ENCODE measurements at places on chromosomes 4 and X. TPM values are rescaled to one million over a fixed set of nuclear protein-coding genes. Genes with fewer than 3 reads are reported as not detected.
A peak's percentile ranks its signal among the peaks of the same experiment; 100 is the strongest.

DNA sequence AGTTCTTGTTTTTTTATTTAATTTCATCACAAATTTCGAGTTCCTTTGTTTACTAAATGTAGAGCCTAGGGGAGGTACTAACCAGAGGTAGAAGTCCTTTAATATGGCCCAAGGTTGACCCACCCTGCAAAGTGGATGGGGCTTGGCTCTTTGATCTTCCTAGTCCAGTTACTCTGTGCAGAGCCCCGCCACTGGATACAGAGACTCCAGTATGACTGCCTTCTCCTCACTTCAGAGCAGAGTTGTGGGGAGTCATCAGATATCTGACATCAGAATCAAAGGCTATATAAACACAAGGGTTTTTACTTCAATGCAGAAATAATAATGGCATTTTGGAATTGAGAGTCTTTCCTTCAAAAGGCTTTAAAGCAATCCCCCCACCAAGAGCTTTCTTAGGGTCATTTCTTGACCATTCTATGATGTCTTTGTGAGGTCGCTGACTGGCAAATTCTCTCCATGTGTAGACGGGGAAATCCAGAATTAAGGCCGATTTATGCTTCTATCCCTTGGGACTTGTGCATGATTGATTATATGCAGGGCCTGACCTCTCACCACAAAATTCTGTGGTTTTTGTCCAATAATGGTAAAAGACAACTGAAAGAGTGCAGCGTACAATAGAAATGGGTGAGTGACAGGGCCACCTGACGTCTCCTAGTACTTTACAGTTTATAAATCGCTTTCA, 88.3 kb upstream of the CITED1 start:
- no peak for DNase-seq
- no peaks in the 10 kb centered on the region for H3K36me3 ChIP-seq
- no peak overlapping the region for H3K4me3 ChIP-seq
- H3K4me1 ChIP-seq: no peaks in the 10 kb centered on the region
- H3K27ac ChIP-seq: no peak overlapping the region

DNA sequence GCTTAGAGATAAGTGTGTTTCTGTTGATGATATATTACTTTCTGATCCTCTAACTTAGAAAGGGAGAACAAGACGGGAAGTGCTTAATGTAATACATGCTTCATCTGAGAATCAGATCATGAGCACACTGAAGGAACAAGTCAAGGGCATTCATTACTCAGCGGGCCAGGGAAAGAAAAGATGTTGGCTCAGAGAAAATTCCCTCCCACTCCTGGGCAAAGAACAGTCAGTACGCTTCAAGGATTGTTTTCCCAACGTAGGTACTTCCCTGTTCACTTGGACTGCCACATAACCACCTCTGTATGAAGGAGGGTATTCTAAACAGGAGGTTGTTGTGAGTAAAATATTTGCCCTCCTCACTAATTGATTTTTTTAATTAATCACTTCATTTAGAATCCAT, 374.5 kb upstream of the FMR1 start:
- H3K36me3 ChIP-seq: no peaks in the 10 kb centered on the region
- no peaks in the 10 kb centered on the region for H3K4me1 ChIP-seq
- H3K27me3 ChIP-seq: peaks cover 8% of the 10 kb centered on the region
- H3K27ac ChIP-seq: no peak overlapping the region

GRCh38 chr4:155960522-155960921, 6.9 kb upstream of the CTSO start:
- H3K4me1 ChIP-seq: no peaks in the 10 kb centered on the region
- no peak overlapping the region for H3K27ac ChIP-seq
- H3K27me3 ChIP-seq: no peaks in the 10 kb centered on the region
- no peak overlapping the region for H3K4me3 ChIP-seq

DNA sequence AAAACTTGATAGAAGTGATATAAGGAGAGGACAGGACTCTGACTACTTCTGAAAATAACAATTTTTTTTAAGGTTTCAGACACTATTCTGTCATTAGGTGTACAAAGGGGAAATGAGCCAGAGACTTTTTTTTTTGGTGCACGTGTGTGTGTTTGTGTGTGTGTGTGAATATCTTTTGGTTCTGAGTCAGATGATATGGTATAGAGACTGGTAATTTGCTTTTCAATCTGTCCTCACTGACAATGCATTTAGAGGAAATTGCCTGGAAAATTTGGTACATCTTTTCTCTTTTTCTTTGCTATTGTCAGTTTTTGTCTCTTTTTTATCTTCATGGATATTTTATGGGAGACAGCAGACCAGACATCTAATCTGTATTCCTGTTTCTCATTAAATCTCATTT, 59.3 kb downstream of the DDIT4L start:
- H3K27ac ChIP-seq: no peak overlapping the region
- no peaks in the 10 kb centered on the region for H3K27me3 ChIP-seq
- H3K36me3 ChIP-seq: no peaks in the 10 kb centered on the region
- no peaks in the 10 kb centered on the region for H3K4me1 ChIP-seq
- H3K4me3 ChIP-seq: no peak overlapping the region

- H3K36me3 ChIP-seq: no peaks in the 10 kb centered on the region
- peak overlapping the region; percentile 96 for H3K27ac ChIP-seq
- DNase-seq: no peak
- H3K27me3 ChIP-seq: peaks cover 48% of the 10 kb centered on the region
Observed at GRCh38 chrX:13690836-13691235, 1.9 kb downstream of the RAB9A start.

DNA sequence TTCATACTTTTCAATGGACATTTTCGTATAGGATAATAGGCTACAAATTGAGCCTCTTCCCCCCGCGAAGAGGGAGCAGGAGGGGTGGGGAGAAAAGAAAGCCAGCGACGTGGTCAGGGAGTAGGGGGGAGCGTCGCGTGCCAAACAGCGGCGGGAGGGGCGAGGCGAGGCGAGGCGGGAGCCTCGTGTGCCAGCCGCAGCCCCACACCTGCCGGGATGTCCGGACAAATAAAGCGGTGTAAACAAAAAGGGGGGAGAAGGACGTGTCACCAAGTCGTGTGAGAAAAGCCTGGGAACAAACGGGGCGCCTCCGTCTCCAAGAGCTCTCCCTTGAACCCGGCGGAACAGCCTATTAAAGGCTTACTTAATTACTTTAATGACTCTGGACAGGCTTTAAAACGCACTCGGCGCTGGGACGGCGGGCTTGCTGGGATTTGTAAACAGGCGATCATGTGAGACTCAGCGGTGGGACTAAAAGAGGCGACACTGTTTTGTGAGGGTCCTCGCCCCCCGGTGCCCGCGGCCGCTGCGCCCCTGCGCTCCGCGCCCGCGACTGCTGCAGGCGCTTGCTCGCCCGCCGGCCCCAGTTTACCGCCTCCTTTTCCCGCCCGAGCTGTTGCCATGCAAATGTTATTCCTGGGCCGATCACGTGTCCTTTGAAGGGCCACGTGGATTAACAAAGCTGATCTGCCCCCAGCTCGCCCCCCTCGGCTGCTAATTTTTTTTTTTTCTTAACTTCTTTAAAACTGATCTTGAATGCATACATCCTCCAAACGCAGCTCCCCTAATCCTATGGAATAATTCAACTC, at the start of gene HELT:
Gene HELT (plus strand): TSS at position 527 of the 809 bp plus-strand sequence. CDS start 439 bp downstream, outside the sequence.
- no peak within 1 kb of the TSS for H3K27ac ChIP-seq
- peaks cover 2% of the 10 kb centered on the region for H3K27me3 ChIP-seq
- H3K4me1 ChIP-seq: no peaks in the 10 kb centered on the region
- no peak for DNase-seq

GRCh38 chrX:25158635-25159034, 142.9 kb upstream of the ARX start:
- H3K27ac ChIP-seq: no peak overlapping the region
- DNase-seq: no peak
- H3K4me3 ChIP-seq: no peak overlapping the region
- H3K27me3 ChIP-seq: peaks cover 13% of the 10 kb centered on the region

DNA sequence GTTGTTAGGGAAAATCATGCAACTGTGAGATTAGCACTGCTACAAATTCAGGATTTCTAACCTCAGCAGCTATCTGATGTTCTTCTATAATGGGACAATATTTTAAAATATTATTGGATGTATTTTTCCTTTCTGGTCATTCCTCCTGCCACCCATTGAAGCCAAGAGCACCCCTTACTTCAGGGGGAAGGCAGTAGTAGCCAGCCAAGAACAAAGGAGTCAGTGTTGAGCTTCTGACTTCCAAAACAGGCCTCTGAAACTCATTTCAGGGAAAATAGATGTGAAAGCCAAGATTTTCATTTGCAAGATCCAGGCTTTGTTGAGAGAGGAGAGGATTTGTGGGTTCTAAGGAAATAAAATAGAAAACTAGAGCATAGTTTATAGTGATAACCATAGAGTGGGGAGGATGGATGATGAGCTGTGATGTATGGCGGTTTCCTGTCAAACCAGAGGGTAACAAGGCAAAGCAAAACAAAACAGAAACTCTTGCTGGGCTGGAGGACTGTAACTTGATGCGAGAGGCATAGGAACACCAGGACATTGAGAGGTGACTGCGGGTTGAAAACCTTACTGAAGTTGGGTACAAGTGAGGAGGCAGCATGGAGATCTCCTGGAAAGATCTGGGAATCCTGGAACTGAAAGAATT, 173.7 kb upstream of the LEF1 start:
- H3K27ac ChIP-seq: no peak overlapping the region
- DNase-seq: no peak
- no peak overlapping the region for H3K4me3 ChIP-seq

DNA sequence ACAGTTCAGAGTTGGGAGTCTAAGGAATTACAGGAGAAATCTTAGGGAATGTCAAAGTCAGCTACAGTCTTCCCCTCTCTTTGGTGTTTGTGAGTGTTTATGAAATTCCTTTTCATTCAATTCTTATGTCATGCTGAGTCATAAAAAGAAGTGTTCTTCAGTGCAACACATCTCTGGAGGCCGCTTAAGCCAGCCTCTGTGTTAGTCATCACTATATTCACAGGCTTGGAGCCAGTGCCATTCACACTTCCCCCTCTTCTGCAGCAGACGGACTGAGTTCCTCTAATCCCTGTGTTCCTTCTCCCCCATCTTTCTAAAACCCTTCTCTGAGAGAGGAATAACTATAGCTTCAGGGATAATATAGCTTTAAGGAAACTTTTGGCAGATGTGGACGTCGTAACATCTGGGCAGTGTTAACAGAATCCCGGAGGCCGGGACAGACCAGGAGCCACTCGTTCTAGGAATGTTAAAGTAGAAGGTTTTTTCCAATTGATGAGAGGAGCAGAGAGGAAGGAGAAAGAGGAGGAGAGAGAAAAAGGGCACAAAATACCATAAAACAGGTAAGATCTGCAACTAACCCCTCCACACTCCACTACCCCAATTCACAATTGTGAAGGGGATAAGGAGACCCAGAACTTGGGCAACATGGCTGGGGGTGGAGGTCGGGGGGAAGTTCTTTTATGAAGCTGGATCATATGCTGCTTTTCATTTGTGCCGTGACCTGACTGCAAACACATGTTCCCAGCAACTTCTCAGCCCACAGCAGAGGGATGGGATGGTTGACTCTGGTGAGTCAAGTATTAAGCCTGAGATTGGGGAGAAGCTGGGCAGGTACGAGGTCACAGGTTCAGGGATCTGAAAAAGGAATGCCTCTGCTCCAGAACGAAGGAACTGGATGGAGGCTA, at the start of gene SRPX2:
Gene SRPX2 (plus strand): TSS at position 244 of the 905 bp plus-strand sequence. CDS start 2,124 bp downstream, outside the sequence.
- peak within 1 kb of the TSS; percentile 59 for H3K4me3 ChIP-seq
- H3K4me1 ChIP-seq: no peaks in the 10 kb centered on the region
- DNase-seq: no peak
- H3K27ac ChIP-seq: peak within 1 kb of the TSS; percentile 79

- no peak for DNase-seq
- no peaks in the 10 kb centered on the region for H3K27me3 ChIP-seq
- H3K27ac ChIP-seq: no peak overlapping the region
- H3K4me3 ChIP-seq: no peak overlapping the region
Observed at GRCh38 chrX:70470850-70471289, 26.2 kb downstream of the DLG3 start.

- H3K4me1 ChIP-seq: no peaks in the 10 kb centered on the region
- H3K36me3 ChIP-seq: no peaks in the 10 kb centered on the region
- H3K4me3 ChIP-seq: no peak overlapping the region
Observed at GRCh38 chr4:182600856-182601255, 316.3 kb downstream of the DCTD start.

DNA sequence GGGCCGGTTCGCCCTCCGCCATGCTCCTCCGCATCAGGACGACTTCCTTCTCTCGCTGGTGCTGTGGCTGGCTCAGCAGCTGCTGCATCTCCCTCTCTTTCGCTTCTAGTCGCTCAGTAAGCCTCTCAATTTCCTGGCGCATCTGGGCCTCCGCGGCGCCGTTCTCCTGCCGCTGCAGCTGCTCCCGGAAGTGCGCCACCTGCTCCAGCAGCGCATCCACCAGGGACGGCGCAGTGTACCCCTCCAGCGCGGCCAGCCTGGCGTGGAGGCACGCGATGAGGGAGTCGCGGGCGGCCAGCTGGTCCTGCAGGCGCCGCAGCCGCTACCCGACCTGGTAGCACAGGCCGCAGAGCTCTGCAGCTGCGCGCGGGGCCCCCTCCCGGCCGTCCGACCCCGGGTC, 97.4 kb upstream of the MED14 start:
- DNase-seq: no peak
- no peaks in the 10 kb centered on the region for H3K36me3 ChIP-seq
- H3K27ac ChIP-seq: no peak overlapping the region
- H3K4me1 ChIP-seq: no peaks in the 10 kb centered on the region

DNA sequence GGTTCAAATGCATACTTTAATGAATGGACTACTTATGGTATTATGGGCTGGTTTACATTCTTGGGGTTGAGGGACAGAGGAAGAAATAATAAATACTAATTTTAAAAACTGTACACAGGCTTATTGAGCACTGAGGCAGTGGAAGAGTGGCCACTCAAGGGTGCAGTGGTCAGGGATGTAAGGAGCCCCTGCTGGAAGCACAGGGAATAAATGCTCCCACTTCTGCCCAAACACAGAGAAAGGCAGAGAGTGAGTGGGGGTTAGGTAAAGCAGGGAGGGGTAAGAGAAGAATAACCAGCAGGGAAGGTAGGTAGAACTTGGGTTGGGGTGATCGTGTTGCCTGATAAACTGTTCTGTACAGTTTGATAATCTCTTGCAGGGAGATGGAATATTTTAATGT, 60.0 kb downstream of the GAB1 start:
- H3K27ac ChIP-seq: no peak overlapping the region
- DNase-seq: no peak

GRCh38 chr4:82588771-82589270, 27.0 kb upstream of the TMEM150C start:
- H3K27ac ChIP-seq: no peak overlapping the region
- H3K4me1 ChIP-seq: no peaks in the 10 kb centered on the region
- DNase-seq: no peak
- H3K27me3 ChIP-seq: no peaks in the 10 kb centered on the region
- H3K4me3 ChIP-seq: no peak overlapping the region

DNA sequence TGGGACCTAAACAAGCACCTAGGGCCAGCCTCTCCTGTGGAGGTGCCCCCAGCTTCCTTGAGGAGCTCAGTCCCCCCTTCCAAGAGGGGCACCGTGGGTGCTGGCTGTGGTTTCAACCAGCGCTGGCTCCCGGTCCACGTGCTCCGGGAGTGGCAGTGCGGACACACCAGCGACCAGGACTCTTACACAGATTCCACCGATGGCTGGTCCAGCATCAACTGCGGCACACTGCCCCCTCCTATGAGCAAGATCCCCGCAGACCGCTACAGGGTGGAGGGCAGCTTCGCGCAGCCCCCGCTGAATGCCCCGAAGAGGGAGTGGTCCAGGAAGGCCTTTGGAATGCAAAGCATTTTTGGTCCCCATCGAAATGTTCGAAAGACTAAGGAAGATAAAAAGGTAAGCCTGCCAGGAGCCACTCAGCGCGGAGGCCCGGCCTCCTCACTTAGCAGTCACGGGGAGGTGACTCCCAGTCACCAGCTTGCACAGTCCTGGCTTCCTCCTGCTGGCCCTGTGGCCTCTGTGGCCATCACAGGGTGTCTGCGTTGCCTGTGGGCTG, 24.9 kb downstream of the RGS12 start:
- no peaks in the 10 kb centered on the region for H3K4me1 ChIP-seq
- no peaks in the 10 kb centered on the region for H3K36me3 ChIP-seq
- no peak for DNase-seq

The MUC7 gene
- total RNA-seq: not detected

The SPP1 gene
- 508 TPM for total RNA-seq

The NPY5R gene
- 4.6 TPM for total RNA-seq

The REELD1 gene
- total RNA-seq: 0.98 TPM

The FANCB gene
- total RNA-seq: 2.8 TPM

The PF4V1 gene
- total RNA-seq: not detected

The SLC4A4 gene
- 6.7 TPM for total RNA-seq
